ENCODE measurements at places on chromosomes 2 and 18. TPM values are rescaled to one million over a fixed set of nuclear protein-coding genes. Genes with fewer than 3 reads are reported as not detected.

DNA sequence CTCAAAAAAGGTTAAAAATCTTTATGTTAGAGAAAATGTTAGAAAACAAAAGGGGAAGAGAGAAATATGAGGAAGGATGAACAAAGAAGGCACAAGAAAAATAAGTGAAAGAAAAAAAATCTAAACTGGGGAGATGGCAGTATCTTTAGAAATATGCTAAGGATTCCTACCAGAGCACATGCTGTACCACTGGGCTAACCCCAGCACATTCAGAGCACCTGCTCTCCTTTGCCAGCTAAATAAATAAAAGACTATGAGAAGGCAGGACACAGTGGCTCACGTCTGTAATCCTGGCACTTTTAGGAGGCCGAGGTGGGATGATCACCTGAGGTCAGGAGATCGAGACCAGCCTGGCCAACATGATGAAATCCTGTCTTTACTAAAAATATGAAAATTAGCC is 92.2 kb upstream of the CDKL4 start:
- no peaks in the 10 kb centered on the region for H3K4me1 ChIP-seq
- H3K27me3 ChIP-seq = no peaks in the 10 kb centered on the region
- no peak overlapping the region for H3K4me3 ChIP-seq

DNA sequence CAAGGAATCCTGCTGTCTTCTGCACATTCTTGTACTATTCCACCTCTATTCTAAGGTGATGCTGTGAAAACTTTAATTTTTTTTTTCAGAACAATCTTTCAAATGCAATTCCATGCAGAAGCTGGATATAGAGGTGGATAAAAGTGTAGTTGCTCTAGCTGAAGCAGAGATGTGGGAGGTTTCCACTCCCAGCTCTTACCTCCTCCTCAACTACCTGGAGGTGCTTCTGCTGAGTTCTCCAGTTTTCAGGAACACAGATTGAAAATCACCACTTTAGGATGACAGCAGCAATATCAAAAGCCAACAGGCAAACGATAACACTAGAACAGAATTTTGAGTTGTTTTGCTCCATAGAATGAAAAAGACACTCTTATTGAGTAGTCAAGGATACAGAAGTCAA is 51.1 kb upstream of the FAM98A start:
- H3K27me3 ChIP-seq = no peaks in the 10 kb centered on the region
- H3K36me3 ChIP-seq = no peaks in the 10 kb centered on the region
- no peak overlapping the region for H3K4me3 ChIP-seq
- H3K27ac ChIP-seq = no peak overlapping the region
- DNase-seq = no peak
- no peaks in the 10 kb centered on the region for H3K4me1 ChIP-seq

GRCh38 chr2:161232571-161232970 is 72.3 kb downstream of the TANK start:
- peaks cover 28% of the 10 kb centered on the region for H3K36me3 ChIP-seq
- H3K4me1 ChIP-seq = peaks cover 11% of the 10 kb centered on the region
- H3K27me3 ChIP-seq = no peaks in the 10 kb centered on the region
- H3K4me3 ChIP-seq = no peak overlapping the region

Gene LGALSL
- total RNA-seq = 0.43 TPM

- no peak overlapping the region for H3K4me3 ChIP-seq
- no peaks in the 10 kb centered on the region for H3K4me1 ChIP-seq
- no peak overlapping the region for H3K27ac ChIP-seq
Observed at GRCh38 chr2:5391362-5391761, 300.8 kb upstream of the SOX11 start.

- H3K4me3 ChIP-seq = no peak overlapping the region
- no peaks in the 10 kb centered on the region for H3K4me1 ChIP-seq
- no peak for DNase-seq
- H3K27me3 ChIP-seq = no peaks in the 10 kb centered on the region
Observed at GRCh38 chr2:124542932-124543640, 518.0 kb downstream of the CNTNAP5 start.

DNA sequence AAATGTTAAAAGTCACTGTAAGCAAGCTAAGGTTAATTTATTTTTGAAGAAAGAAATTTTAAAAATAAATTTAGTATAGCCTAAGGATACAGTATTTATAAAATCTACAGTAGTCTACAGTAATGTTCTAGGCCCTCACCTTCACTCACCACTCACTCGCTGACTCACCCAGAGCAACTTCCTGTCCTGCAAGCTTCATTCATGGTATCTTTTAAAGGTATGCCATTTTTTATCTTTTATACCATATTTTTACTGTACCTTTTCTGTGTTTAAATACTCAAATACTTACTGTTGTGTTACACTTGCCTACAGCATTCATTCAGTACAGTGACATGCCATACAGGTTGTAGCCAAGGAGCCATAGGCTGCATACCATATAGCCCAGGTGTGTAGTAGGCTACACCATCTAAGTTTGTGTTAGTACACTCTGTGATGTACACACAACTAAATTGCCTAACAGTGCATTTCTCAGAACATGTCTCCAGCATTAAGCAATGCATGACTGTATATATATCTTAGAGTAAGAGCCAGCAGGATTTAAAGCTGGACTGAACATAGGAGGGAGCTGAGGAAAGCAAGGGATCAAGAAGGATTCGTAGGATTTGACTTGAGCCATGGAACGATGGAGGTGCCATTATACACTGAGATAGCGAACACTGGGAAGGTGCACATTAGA is 83.1 kb upstream of the KLF7 start:
- peaks cover 7% of the 10 kb centered on the region for H3K4me1 ChIP-seq
- no peak for DNase-seq
- H3K27ac ChIP-seq = no peak overlapping the region
- no peak overlapping the region for H3K4me3 ChIP-seq
- peaks cover 3% of the 10 kb centered on the region for H3K27me3 ChIP-seq
